ENCODE measurements at places on chromosomes 3 and 15. TPM values are rescaled to one million over a fixed set of nuclear protein-coding genes. Genes with fewer than 3 reads are reported as not detected.

DNA sequence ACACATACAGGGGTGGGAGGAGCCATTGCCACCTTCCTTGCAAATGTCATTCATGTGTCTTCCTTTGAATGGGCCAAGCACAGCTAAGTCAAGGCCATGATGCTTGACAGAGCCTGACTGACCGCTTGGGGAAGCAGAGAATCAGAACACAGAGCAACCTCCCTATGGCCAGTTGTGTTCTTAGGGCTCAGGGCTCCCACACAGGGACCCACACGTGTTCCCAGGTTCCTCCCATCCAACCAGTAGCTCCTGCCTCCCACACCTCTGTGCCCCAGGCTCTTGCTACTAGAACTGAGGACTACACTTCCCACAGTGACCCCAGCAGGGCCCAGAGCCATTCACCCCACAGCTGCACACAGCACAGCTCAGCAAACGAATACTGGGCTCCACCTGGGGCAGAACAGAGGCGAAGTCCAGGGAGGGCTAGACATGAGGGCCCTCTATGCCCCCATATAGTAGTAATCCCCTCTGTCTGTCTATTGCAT lies 42.9 kb downstream of the KLF15 start:
- no peak for DNase-seq

Gene GOLGA6A
- not detected for total RNA-seq

GRCh38 chr3:87248831-87249230 lies 21.7 kb downstream of the CHMP2B start:
- no peak for DNase-seq

Gene SLCO2A1
- total RNA-seq: not detected

DNA sequence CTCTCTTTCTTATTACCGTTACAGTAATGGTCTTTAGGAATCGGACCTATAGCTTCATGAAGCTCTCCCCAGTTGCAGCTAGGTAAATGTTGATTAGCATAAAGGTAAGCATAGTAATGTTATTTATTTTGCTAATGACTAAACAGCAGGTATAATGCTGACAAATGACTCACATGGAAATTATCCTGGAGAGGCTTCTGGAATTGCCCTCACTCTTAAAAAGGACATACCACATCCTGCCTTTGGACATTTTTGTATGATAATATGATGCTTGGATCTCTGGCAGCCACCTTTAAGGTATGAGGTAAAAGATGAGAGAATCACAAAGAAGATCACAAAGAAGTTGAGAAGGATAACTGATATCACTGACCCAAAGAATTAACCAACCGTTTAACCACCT lies 238.6 kb downstream of the CHL1 start:
- DNase-seq: no peak

DNA sequence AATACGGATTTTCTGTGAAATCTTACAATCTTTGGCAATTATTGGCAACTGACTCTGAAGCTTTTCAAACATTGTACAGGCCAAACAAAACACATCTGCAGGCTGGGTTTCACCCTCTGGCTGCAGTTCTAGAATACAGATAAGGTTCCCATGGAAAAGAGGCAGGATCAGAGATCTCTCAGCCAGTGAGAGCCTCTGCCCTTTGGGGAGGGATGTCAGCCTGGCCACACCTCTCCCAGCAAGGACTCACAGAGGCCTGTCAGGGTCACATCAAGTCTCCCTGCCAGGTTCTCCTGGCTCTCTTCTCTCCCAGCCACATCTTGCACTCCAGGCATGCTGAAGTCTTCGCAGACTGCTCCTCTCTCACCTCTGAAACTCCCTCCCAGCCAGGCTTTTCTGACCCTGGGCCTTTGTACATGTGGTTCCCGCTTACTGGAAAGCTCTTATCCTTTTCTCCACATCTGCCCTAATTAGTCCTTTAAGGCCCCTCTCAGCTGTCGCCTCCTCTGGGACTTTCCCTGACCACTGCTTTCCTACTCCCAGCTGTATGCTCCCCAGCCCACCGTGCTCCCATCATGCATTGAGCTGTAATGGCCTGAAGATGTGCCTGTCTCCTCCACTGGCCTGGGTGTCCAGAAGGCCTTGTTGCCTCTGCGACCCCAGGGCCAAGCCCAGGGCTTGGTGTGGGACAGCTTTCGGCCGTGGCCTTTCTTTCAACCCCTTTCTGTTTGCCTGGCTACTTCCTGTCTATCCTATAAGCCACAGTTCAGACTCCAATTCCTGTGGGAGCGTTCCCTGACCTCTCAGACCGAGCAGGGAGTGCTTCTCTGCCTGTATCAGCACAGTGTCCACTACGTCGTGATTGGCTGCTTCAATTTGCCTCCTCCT lies 4.3 kb downstream of the RBP1 start:
- no peak for DNase-seq

DNA sequence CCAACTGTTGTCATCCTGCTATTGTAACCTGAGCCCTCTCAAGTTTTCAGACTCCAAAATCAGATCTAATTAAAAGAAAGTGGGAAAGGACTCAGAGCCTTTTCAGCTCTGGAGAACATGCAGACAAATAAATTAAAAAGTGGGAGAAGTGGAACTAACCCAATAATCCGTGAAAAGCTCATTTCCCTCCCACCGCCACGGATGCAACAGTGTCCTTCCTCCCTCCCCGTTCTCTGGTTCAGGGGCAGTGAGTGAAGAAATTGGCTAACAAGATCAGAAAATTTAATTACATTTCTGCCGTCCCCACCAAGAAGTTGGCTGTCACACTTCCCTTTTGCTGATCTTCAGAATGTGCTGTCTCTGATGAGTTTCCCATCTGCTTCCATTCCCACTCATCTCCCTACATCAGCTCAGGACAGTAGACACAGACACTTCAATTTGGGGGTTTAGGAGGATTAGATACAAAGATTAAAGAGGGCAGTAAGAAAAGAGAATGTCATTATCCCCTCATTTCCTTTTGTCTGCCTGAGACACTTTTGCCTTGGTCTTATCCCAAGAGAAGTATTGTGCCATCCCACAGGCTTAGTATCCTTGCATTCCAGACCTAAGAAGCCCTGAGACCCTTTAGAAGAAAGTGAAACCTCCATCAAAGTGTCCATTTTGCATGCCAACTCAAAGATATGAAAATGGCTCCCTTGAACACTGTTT lies 335.7 kb upstream of the PPP2R3A start:
- DNase-seq: no peak
